Astrocyte of the spinal cord (primary cell): ENCODE measurements at places on chromosomes 3 and 15.

GRCh38 chr3:39101022-39101689, 6.3 kb downstream of the GORASP1 start:
- no peak for DNase-seq

DNA sequence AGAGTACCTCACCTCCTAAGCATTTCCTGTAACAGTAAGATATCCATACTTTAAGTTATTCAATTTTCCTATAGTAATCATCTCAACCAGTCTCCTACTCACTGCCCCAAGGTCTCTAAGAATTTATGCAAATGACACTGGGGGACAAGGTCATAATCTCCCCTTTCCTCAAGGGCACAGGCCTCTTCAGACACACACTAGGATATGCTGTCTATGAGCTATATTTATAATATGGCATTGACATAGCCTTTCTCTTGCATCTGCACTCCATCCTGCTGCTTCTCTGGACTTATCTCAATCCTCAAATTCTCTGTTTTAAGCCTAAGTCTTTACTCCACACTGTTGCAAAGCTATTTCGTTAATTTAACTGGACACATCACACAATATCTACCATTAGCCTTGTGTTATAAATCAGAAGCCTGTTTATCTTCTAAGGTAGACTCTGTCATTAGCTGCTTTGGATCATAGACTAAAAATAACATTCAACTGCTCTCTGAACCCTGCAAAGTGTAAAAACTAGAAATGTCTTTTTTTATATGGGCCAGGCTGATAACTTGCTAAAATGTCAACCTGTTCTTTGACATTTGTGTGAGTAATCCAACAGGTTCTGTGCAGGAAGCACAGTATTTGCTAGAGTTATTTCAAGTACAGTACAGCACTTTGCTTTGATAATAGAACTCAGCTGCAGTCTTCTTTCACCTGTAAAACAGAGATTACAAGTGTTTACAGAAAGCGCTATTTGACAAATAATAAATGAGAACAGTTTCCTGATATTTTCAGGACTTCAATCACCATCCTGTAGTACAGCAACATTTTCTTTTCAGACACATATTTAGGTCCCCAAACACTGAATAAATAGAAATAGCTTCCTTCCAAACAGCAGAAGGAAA, 17.8 kb upstream of the SEC62 start:
- no peak for DNase-seq

DNA sequence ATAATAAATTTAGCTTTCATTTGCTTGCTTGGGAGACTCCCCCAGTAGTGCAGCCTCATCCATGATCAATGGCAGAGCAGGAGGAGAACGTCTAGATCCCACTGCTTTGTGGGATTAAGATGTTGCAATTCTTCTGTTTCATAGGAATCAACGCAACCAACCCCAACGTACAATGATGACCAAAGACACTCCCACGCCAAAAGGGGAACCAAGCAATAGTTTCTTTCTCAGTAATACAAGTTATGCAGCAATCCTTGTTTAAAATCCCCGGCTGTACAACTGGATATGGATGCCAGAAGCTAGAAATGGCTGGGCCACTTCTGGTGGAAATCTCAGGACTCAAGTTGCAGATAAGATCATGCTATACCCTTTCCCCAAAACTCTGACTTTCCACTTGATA, 411.2 kb downstream of the VPS13C start:
- no peak for DNase-seq

- no peak for DNase-seq
Measured at GRCh38 chr3:63795438-63795837, 23.7 kb upstream of the C3orf49 start.

DNA sequence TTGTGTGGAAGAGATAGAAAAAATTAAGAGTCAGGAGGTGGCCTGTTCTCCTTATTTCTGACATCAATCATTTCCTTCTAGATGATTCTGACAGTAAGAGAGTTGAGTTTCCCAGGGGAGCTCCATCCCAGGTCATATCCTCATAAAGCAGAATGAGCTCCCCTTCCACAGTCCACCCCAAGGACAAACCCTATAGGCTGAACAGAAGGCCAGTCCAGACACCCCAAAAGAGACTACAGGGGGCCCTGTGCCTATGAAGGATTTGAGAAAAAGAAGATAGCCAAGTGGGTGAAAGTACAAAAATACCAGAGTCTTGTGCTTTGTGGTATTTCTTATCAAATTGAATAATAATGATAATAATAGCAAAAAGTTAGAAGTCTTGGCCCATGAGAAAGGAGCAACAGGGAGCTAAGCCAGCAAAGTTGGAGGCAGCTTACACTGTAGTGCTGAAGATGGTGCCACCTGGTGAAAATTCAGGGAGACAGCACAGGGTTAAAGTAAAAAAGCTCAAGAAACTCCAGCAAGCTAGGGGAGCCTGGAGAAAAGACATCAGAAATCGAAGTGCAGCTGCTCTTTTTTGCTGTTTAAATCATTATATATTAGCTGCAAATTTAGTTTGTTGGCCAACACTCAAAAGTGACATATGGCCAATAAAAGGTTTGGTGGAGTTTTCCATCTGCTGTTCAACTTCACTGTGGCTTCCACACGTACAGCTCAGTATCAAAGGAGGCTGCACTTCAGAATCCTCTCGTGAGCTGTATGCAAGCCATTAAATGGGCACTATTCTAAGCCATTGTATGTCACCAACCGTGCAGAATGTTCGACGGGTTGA, 35.8 kb upstream of the SLC24A5 start:
- peak; percentile 59 for DNase-seq

DNA sequence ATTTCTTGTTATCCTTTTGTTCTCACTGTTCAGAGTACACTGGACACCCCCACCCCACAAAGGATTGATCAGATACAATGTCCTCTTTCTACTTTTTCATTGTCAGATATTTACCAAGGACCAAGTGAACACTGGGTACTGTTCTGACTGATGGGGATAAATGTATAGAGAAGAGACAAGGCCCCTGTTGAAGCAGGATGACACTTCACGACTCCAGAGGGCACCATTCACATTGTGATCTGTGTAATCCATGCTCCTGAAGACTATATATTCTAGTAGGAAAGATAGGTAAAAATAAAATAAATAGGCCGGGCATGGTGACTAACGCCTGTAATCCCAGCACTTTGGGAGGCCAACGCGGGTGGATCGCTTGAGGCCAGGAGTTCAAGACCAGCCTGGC, 7.2 kb upstream of the CRYGS start:
- DNase-seq, result no peak

GRCh38 chr3:47996440-47996839, 19.8 kb downstream of the MAP4 start:
- DNase-seq, result no peak

GRCh38 chr3:71903112-71903495, 118.2 kb upstream of the PROK2 start:
- DNase-seq, result no peak

GRCh38 chr3:156826144-156826895, at the start of gene LEKR1:
TSS of gene LEKR1 (plus strand) at chr3:156826353. CDS start at chr3:156829330, 2,977 bp downstream.
- peak; percentile 93 for DNase-seq

DNA sequence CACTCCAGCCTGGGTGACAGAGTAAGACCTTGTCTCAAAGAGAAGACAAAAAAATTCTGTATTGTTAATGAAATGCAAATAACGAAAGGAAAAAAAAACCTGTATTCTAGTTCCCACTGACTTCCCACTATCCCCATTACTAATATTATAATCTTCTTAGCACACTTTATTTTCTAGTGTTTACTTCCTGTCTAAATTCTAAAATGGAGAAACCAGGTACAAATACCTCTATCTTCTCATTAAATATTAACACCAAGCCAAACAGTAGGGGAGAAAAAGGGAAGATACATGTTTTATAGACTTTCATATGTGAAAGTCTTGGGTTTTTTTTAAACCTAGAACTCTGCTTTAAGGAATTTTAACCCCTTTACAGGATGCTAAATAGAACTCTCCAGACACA, 55.3 kb upstream of the PLXND1 start:
- DNase-seq, result no peak

DNA sequence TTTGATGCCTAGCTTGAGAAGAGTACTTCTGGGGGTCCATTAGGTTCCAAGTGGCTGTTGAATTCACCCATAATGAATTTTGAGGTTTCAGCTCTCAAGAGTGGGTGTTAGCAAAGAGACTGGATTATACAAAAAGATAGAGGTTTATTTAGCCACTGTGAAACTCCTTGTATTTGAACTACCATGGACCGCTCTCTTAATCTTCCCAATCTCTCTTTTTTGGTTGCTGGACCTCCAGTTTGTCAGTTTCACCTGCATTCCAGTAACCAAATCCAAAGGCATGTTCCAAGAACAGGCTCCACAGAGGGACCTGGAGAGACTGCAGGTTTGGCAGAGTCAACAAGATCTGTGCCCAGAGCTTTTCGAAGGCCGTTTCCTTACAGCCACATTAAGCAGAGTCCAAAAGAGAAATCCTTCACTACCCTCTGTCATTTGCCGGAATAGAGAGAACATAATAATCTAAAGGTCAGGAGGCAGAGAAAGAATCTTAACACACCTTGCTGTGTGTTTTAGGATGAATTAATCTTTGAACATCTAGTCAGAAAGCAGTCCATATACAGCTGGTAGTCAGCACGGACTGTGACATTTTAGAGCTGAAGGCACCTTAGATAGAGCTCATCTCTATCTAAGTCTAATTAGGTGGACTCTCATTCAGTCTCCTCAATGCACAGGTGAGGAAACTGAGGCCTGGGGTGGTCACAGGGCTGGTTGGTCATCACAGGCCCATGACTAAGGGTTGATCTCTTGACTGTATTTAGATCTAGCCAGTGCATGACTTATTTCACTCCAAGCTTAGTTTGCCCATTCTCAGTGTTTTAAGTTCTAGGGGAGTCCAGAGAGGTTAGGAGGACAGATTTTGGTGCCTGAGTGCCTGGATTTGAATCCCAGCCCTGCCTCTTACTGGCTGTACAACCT, 1.3 kb downstream of the ABHD2 start:
- DNase-seq, result no peak

DNA sequence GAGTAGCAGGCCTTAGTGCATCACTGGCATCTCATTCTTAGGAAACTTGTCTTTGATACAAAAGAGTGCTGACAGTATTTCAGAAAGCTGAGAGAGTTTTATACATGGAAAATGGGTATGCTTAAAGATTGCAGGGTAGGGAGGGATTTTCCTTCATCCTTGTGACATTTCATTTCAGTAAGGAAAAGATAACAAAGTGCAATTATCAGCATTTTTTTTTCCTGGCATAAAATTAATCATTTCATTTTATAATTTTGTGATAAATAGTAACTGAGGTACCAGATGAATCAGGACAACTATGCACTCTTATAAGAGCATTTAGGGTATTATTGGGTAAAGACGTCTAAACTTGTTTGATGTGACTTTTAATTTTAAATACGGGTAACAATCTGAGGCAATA, 10.3 kb downstream of the KBTBD8 start:
- DNase-seq, result no peak

DNA sequence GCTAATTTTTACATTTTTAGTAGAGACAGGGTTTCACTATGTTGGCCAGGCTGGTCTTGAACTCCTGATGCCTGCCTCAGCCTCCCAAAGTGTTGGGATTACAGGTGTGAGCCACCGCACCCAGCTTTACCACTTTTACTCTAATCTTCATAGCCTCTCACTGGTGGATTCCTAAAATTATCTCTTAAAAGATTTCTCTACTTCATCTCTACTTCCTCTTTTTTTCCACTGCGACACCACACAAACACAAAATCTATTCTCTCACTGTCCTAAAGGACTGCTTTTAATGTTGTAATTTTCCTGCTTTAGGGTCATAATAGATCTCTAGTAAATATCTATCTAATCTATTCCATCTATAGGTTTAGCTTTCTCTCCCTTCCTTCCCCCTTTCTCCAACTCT, 34.0 kb upstream of the TBL1XR1 start:
- no peak for DNase-seq

GRCh38 chr15:90451053-90451850, 63.2 kb downstream of the IQGAP1 start:
- DNase-seq, result peak; percentile 83

DNA sequence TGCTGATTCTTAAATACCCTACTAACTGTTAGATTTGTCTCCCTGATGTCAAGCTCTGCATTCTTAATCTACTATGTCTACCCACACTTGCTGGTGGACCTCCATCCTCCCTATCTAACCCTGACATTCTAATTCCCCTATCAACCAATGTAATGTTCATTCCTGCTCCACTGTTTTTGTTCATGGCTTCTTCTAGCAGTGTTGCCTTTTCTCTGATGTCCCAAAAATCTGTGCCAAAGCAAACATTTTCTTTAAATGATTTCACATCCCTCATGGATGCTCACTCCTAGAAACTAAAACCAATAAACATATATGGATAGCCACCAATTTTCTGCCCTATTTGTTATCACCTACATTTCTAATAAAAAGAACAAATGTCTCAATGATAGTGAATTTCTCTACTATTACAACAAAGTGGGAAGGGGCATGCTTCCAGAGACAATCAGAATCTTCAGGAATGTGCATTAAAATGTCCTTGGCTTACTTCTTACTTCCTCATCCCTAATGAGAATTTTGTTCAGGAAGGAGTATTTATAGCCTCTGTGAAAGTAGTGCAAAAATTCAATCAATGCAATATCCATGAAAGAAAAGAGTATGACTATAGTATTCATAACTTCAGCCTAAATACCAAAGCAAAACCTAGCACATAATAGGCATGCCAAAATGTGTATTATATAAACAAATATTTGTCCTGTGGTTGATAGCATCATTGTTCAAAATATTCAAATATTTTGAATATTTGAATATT, 273.3 kb downstream of the ZNF385D start:
- peak; percentile 49 for DNase-seq

- no peak for DNase-seq
Measured at GRCh38 chr3:12627370-12627769, 36.5 kb downstream of the RAF1 start.

DNA sequence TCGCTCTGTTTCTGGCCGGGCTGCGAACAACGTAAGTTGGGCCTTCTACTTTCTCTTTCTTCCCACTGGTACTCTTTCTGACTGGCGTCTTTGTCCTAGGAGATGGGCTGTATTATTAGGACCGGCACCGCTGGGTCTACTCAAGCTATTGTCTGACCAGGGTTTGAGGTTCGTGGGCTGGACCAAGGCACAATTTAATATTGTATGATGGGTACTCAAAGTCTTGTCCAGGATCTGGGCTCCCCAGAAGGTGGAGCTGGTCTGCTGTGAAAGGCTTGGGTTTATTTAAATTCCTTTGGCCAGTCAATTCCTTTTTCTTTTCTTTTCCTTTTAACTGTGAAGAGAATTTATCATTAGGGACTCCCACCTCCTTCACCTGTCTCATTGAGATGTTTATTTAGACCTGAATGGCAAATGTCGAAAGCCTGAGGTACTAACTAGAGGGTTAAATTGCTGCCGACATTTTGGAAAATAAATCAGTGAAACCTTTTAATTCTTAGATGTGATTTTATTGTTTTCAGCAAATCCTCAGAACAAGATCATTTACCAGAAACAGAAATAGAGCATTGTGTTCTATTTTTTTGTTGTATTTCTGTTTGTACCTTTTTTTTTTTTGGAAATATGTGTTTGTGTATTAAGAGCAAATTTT, 410 bp downstream of the LRRC49 start:
- peak; percentile 79 for DNase-seq

DNA sequence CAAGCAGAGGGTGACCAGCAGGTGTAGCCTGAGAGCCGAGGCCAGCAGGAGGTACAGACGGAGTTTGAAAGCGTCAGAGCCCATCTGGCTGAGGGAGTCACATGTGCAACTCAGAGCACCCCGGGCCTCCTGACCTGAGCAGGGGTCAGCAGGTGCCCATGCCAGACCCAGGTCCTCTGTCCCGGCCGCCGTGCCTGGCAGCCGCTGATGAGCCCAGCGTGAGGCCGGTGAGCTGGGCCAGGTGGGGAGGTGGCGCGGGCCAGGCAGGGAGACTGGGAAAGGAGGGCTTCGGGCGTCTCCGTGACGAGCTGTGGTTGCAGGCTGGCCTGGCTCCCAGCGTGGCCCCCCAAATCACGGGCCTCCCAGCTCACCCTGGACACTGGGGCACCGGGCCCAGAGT, 130.9 kb downstream of the CHSY1 start:
- DNase-seq, result no peak

- DNase-seq, result no peak
Measured at GRCh38 chr3:122973893-122974615, 53.5 kb downstream of the SEMA5B start.
